Brain pericyte (primary cell): ENCODE measurements at places on chromosomes 4 and X.
A peak's percentile ranks its signal among the peaks of the same experiment; 100 is the strongest.

DNA sequence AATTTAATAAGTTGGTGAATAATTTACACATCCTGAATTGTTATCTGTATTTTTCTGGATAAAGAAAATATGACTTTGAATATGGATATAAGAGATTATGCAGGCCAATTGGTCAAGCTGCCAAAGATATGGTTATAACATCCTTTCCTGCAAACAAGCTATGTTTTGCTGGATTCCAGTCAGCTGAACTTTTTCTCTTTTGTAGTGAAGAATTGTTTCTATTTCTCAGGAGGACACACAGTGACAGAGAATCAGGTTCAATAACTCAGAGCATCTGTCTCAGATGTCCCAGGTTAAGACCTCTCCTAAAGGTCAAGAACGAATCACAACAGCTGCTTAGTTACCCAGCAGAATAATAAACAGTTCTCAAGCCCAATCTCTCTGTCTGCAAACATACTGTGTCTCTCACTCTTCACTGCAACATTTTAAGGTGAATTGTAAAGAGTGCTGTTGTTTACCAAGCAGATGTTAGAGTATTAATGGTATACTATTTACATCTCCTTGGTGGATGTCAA is 189.5 kb upstream of the ANKRD50 start:
- no peak for DNase-seq

DNA sequence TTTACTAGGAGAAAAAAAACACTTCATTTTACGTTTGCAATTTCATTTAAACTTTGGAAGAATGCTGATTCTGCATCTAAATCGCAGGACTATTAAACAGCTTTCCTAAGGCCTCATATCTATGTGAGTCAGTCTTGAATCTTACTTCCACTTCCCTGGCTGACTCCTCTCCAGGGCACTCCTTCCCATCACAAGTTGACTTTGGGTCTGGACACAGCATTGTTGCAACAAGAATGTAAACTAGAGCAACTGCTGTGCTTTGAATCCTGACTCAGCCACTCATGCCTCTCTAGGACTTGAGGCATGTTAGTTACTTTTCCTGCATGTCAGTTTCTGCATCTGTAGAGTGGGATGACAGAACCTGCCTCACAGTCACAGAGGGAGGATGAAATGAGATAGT is 413.8 kb downstream of the FAT4 start:
- peak; percentile 70 for DNase-seq

DNA sequence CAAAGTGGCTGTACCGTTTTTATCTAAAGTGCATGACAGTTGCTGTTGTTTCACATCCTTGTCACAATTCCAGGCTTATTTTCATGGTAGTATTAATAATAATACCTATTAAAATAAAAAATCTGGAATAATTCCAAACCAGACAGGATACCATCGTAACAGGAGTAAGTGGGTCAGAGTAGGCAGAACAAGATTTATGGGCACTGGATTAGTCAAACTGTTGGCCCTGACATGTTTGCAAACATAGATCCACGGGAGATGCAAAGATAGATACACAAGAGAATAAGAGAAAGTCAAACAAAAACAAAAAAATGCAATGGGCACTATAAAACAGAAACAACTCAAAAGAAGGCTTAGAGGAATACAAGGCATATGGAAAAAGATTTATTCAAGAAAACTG is 449.5 kb upstream of the HS3ST1 start:
- DNase-seq = no peak

- no peak for DNase-seq
Observed at GRCh38 chr4:137905930-137906329, 336.2 kb downstream of the SLC7A11 start.
